Jurkat, Clone E6-1 (cell line): ENCODE measurements at places on chromosomes 3 and 15.

DNA sequence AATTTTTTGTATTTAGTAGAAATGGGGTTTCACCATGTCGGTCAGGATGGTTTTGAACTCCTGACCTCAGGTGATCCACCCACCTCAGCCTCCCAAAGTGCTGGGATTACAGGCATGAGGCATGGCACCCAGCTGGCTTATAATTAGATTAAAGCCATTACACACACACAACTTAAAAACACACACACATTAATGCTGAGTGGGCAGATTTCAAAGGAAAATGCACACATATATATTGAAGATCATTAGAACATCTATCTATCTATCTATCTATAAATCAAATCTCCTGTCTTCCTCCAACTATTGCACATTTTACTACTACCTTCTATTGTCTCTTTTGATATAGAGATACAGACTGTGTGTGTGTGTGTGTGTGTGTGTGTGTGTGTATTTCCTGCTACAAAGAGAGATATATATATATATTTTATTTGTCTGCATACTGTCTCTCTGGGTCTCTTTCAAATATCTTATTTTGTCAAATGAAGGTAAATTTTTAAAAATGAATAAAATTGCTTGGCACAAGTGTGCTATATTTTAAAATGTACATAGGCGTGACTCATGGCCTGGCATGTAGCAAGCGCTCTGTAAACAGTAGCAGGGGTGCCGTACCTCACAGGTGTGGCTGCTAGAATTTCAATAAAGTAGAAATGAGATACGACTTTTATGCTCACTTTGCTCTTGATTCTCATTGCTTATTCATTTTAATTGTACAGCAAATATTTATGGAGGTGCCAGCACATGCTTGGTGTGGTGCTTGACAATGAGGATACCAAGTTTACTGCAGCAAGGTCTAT is 655.8 kb downstream of the AGBL1 start:
- DNase-seq: no peak

DNA sequence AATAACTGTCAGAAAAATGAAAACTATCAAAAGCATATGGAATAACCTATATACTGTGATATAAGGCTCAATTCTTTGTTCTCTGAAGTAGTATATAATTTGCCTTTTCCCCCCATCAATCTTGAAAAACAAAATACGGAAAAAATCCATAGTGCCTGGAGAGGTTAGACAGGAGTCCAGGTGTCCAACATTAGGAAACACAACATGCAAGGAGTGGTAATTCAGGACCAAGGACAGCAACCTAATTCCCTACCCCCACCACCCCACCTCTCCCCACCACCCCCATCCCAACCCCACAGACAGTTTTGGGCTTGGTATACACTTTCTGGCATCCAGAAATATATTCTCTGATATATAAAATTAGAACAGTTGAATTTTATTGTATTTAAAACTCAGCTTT is 55.1 kb upstream of the SLC25A26 start:
- no peak for DNase-seq

DNA sequence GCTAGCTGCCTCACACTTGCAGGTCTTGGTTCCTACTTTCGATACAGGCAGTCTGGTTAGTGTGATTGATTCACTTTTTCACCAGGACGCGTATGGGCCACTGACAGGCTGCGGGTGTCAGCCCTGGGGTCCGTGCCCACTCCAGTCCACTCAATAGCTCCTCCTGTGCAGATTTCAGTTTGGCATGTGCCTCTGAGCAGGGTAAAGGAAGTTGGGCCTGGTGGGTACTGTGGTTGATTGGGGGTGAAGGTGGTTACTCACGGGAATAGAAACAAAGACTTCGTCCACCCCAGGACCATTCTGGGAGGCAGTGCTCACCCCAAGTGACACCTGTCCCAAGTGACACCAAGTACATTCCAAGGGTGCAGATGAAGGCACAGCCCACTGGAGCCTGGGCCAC is 62.3 kb downstream of the EPHB1 start:
- no peak for DNase-seq

DNA sequence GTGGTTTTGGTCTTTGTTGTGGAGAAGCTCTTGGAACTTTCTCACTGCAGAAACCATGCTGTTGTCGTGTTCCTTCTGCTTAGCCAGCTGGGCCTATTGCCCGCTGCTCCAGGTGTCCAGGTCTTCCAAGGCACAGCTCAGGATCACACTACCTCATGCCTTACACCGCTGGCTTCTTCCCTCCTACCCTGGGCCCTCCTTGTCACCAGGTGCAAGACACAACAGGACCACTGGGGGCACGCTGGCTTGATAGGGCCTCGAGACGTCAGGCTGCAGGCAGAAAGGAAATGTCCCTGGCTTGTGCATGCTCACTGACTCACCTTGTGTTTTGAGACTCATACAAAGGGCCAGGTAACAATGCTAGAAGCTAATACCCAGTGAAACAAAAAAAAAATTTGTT is 32.3 kb downstream of the PAQR9 start:
- DNase-seq: peak; percentile 42
